Left lobe of liver (tissue), 2 donors: ENCODE measurements at places on chromosomes 12 and 14.
A peak's percentile ranks its signal among the peaks of the same experiment; 100 is the strongest.

GRCh38 chr14:80850197-80850814 lies 91.2 kb downstream of the CEP128 start:
- no peak for DNase-seq

DNA sequence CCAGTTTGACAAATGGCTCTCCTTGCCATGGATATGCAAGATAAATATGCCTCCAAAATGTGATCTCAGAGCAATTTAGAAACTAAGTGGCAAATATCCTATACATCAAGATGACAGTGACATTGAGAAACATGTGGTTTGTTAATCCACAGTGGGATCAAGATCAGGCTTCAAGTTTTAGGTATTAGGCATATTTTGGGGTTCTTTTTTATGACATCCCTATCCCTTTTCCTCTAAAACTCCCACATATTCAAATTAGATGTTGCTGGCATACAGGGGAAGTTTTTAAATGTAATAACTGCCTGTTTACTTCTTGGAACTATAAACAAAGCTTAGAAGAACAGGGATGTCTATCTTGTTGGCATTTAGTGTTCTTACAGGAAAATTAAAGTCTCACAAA lies 179.4 kb downstream of the CRADD start:
- no peak for DNase-seq

- peak; percentile 86 for DNase-seq
Measured at GRCh38 chr12:69101505-69101904, 137.9 kb upstream of the CPSF6 start.

- no peak for DNase-seq
Measured at GRCh38 chr12:131671276-131671675, 39.6 kb upstream of the SFSWAP start.

DNA sequence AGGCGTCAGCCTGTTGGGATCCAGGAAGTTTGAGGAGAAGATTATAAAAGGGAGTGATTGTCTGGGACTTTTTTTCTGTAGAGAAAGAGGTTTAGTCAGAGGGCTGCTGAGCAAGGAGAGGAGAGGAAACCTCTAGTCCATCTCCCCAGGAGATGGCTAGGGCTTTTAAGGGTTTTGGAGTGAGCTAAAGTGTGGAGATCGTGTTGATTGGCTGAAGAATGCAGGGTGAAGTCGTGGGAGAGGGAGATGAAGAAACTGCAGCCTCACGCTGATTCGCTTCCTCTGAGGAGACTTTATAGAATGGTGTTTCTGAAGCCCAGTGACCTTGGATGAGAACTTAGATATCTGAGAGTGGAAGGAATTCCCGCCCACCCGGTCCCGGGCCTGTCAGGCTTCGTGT lies 193.7 kb upstream of the PWP1 start:
- DNase-seq = no peak

DNA sequence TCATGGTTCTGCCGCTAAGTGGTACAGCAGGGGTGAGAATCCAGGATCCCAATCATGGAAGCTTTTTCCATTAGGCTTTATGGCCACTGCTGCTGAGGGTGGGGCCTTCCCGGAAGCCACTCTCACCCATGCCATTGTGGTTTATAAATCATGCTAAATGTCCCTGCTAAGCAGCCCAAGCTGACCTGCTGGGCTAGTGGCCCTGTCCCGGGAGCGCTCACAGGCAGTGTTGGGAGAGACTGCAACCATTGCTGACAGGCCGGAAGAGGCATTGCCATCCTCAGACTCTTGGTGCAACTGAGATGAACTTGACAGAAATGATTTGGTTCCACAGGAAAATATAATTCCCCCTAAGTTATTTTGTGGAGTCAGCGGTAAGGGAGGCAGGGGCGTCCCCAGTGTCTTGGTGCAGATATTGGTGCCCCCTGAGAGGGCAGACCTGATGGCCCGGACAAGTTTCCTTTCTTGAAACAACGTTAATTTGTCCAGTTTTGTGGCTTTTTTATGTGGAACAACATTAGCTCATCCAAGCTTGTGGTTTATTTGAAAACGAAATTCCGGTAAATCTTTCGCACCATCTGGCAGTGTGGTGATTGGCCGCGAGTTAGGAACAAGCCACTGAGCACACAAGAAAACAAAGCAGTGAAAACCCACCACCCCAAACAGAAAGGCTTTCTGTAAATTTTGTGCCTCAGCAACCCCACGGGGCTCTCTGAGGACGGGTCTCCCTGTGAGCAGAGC lies 82.3 kb downstream of the SSPN start:
- DNase-seq = no peak
